ENCODE measurements at places on chromosomes 7 and 10. TPM values are rescaled to one million over a fixed set of nuclear protein-coding genes. Genes with fewer than 3 reads are reported as not detected.

DNA sequence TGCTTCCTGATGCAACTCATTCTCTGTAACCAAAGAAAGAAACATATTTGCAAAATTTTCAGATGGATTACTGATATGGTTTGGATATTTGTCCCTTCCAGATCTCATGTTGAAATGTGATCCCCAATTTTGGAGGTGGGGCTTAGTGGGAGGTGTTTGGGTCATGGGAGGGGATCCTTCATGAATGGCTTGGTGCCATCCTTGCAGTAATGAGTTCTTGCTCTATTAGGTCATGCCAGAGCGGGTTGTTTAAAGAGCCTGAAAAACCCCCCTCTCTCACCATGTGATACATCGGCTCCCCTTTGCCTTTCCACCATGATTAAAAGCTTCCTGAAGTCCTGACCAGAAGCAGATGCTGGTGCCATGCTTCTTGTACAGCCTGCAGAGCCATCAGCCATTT is 43.8 kb upstream of the PRKG1 start:
- no peak for DNase-seq

DNA sequence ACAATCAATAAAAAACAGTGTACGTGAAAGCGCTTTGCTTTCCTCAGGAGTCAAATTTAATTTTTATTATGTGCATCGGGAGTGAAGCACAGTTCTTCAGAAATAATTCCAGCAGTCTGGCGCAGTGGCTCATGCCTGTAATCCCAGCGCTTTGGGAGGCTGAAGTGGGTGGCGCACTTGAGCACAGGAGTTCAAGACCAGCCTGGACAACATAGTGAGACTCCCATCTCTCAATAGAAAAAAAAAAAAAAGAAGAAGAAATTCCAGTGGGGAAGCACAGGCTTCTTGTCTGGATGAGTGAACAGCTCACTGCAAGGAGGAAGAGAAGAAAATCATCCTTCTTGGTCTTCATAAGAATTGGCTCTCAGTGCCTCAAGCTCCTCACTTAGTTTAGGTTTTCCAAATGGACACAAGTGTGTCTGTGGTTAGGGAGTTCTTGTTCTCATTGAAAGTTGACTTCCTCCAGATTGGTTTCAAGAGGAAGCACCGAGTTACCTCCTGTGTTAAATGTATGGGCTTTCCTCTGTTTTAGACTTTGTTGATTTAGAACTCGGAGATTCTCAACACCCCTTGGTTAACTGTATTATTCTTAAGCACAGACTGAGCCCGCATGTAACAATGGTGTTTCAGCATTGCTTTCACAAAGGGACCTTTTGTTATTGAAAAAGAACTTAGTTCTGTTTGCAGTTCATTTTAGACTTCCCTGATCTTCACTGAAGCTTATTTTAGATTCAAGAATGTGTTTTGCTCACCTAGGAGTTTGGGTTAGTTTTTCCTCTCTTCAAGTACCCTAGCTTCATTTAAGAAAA is 28.0 kb downstream of the LMTK2 start:
- no peak for DNase-seq

- no peak for DNase-seq
Observed at GRCh38 chr7:151884312-151885201, 7.6 kb upstream of the PRKAG2 start.

DNA sequence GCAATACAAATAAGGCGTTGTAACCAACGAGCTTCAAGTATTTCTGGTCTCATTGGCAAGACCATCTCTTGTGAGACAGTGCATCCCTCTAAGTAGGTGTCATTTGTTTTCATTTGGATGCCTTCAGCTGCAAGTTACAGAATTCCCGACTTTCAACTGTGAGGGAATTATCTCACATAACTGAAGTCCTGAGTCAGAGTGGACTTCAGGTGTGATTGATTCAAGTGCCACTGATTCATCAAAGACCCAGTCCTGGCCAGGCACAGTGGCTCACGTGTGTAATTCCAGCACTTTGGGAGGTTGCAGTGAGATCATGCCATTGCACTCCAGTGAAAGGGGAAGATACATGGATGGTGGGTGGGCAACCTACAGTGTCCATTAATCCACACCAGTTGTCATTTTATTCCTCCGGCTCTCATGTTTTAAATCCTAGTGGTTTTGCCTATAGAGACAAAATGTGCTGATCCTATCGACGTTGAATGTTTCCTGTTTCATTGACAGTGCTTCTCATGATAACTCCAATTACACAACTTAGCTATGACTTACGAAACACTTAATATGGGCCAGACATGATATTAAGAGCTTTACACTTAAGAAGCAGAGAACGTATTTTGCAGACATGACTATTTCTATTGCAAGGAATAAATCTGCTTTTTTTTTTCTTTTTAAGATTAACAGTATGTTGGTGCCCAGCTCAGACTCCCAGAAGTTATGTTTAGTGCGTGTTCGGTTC is 268.0 kb downstream of the FRMD4A start:
- no peak for DNase-seq

- no peak for DNase-seq
Observed at GRCh38 chr10:78959217-78959923, 109.4 kb upstream of the ZMIZ1 start.

- DNase-seq = no peak
Observed at GRCh38 chr7:112995059-112995824, 91.4 kb downstream of the GPR85 start.

GRCh38 chr10:115028419-115028818 is 64.7 kb upstream of the ATRNL1 start:
- no peak for DNase-seq

DNA sequence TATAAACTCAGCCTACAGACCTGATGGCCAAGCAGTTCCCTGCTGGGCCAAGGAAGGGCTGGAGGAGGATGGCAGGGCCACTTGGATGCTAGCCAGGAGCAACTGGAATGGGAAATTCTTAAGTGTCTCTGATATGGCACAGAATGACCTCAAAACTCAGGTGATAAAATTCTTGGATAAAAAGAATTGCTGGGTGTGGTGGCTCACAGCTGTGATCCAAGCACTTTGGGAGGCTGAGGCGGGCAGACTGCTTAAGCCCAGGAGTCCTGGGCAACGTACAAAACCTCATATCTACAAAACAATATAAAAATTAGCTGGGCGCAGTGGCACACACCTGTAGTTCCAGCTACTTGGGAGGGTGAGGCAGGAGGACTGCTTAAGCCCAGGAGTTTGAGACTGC is 14.0 kb upstream of the PKD1L1 start:
- no peak for DNase-seq

GRCh38 chr10:5442990-5443370 is 30.6 kb downstream of the NET1 start:
- no peak for DNase-seq

GRCh38 chr7:28813243-28813962 is 144.7 kb downstream of the TRIL start:
- no peak for DNase-seq

DNA sequence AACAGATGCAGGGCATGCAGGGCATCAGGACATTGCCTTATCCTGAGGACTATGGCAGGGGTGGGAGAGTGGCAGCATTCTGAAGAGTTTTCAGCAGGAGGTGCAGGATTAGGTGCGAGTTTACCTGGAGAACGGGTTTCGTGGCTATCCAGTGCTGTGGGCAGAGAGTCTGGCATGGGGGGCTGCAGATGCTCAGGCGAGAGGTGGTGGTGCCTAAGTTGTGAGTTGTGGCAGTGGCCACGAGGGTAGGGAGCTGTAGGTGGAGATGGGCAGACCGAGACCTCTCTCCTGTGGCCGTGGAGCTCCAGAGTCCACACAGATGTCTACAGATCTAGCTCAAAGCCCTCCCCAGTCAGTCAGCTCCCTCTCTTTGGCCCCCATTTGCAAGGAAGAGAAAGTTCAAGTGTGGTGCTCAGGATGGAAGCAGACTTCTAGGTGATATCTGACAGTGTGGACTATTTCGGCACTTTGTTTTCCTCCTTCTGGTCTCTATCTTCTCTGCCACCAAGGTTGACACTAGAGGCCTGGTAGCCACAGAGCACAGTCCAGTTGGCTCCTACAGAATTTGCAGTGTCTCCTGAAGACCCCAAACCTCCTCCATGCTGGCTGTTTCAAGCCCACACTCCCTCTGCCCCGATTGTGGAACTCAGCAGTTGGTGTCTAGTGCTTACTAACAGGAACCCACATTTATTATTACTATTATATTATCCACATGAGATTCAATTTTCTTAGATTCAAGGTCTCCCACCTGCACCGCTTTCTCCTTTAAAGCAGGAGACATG is 955.7 kb upstream of the ZNF722 start:
- no peak for DNase-seq

The CYP26A1 gene
- total RNA-seq = not detected

GRCh38 chr7:148402159-148402558 is 188.4 kb upstream of the C7orf33 start:
- no peak for DNase-seq

The WNT8B gene
- not detected for total RNA-seq

DNA sequence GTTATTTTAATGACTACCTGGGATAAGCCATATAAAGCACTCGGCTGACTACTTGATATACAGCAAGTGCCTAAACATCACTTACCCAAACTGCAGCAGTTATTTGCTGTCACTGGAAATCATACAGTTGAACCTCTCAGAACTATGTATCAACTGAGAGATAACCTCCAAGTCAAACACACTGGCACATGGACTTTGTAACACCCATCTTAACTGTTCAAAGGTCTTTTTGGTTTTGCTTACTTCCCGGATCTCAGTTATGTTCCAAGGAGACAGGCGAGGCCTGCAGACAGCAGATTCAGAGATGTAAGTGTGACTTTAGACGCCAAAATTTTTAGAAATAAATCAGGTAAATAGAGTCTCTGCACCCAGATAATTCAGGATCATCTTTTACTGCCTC is 34.6 kb upstream of the DAGLB start:
- DNase-seq = peak; percentile 28

DNA sequence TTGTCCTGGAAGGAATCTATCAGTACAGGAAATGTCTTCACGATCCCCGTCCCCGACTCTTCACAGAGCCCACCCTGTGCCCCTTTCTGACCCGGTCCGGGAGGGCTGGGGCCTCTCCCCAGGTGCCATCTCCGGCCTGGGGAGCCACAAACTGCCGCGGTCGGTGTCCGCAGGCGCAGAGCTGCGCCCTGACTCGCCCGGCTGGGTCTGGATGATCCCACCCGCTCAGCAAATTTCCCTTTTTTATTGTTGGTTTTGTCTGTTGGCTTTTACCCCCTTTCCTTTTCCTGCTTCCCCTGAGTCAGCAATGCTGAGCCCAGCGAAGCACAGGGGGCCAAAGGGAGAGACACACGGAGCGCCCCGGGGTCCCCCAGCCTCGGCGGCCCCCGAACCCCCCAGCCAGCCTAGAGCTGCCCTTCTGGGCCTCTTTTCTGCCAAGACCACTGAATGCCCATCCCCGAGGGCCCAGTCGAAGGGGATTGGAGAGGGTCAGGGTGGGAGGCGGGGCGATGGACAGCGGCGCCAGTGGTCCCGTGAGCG is 30.9 kb downstream of the LEP start:
- no peak for DNase-seq

DNA sequence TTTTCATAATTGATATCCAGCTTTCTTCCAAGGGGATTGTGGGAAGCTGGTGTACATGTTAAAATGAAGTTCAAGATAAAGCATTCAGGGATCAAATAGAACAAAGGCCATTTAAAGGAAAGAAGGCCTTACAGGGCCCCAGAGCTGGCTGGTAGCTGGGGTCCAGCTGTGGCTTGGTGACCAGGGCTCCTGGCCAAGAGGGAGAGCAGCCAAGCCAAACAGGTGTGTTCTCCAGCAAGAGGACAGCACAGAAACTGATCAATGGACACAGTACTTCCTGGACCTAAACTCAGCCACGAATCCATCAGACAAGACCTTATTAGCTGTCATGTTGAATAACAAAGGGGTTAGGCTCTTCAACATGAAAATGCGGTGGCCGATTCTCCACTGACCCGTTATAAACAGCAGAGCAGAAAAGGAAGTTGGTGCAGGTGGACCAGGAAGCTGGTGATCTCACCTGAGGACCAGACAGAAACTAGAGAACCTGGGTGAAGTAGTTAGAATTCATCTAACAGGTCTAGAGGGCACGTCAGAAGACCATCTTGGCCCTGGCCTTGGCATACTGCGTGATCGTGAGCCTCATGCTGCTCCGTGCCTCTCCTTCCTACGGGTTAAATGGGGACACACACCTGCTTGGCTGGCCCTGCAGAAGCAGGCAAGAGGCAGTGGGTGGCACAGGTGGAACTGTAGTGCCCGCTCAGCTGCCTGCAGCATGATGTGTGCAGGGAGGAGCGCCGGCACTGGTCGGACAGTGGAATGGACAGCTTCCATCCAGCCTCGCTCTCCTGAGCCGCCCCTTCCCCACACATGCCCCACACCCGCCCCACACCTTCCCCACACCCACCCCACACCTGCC is 53.8 kb downstream of the PARP12 start:
- DNase-seq = no peak

DNA sequence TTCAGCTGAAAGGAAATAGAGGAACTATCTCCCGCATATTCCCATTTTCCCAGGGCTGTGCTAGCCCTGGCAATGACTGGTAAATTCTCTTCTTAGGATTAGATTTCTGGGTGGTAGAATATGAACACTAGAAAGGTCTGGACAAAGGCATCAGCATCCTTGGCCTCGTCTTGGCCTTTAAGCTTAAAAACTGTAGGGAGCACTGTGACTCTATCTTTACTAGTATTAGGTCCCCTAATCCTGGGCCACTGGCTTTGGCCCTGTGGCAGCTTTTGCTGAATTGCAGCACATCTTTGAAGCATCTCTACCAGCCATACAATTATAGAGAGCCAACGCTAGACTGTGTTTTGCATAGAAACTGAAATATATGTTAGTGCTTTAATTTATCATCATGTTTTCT is 41.5 kb upstream of the EBLN1 start:
- DNase-seq = no peak

DNA sequence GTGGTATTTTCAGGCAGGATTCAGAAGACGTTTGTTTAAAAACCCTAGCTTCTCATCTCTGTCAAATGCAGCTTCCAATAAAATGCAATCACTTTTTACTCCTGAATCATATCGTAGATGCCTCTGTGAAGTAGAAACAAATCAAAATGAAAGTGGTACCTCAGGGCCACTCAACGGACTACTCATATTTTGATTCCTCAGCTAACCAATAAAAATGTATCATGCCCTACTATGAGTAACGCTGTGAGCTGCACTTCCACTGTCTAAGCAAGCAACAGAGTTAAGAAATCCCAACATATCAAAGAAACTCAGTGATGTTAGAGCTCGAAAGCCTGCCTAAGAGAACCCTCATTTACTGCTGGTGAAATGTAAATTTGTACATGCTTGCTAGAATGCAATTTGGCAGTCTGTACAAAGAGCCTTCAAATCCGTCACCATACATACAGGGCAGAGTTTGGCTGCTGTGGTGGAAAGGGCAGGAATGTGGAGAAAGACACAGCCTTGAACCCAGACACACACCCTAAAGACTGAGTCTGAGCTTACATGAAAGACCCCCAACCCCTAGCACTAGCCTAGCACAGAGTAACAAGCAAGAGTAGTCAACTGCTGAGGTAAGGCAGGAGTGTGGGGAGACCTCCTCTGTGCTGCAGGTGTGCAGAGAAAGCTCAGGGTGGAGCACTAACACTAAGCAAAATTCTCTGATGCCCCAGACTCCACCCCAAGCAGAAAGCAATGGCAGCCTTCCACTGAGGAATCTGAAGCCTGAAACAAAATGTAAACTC is 151.5 kb downstream of the ANK3 start:
- no peak for DNase-seq

The MAGI2 gene
- total RNA-seq = 0.19 TPM

- no peak for DNase-seq
Observed at GRCh38 chr10:65861249-65861648, 1064.6 kb upstream of the LRRTM3 start.

GRCh38 chr10:69057261-69057950 is 30.5 kb upstream of the SRGN start:
- no peak for DNase-seq
